ENCODE measurements at places on chromosomes 4 and X. TPM values are rescaled to one million over a fixed set of nuclear protein-coding genes. Genes with fewer than 3 reads are reported as not detected.

Gene POF1B
- total RNA-seq: 6.2 TPM

Gene ADD1
- total RNA-seq: 108 TPM

Gene MRFAP1L1
- total RNA-seq: 49.3 TPM

Gene RNF175
- 0.25 TPM for total RNA-seq

Gene DOCK11
- total RNA-seq: 34.7 TPM

Gene KLHL8
- 20.3 TPM for total RNA-seq

Gene PPEF2
- not detected for total RNA-seq

Gene ARMCX1
- not detected for total RNA-seq

Gene TCEANC
- total RNA-seq: 4.8 TPM

Gene PNMA5
- total RNA-seq: not detected

Gene ASB12
- total RNA-seq: 0.51 TPM

Gene ERVMER34-1
- total RNA-seq: not detected

Gene APEX2
- total RNA-seq: 27.7 TPM

Gene POU3F4
- not detected for total RNA-seq

Gene HADH
- 78.7 TPM for total RNA-seq

Gene CD38
- total RNA-seq: 214 TPM

Gene HSFX2
- not detected for total RNA-seq

Gene NCAPG
- 89.8 TPM for total RNA-seq

Gene CCSER1
- total RNA-seq: not detected

Gene ELMOD2
- 28.7 TPM for total RNA-seq

Gene DAPP1
- 71.9 TPM for total RNA-seq

Gene FAM9A
- not detected for total RNA-seq

Gene POU4F2
- not detected for total RNA-seq

Gene GPR119
- not detected for total RNA-seq
